A673 (cell line): ENCODE measurements at places on chromosomes 3 and 15.

- peak; percentile 79 for DNase-seq
Observed at GRCh38 chr15:63238796-63239195, 38.6 kb upstream of the APH1B start.

DNA sequence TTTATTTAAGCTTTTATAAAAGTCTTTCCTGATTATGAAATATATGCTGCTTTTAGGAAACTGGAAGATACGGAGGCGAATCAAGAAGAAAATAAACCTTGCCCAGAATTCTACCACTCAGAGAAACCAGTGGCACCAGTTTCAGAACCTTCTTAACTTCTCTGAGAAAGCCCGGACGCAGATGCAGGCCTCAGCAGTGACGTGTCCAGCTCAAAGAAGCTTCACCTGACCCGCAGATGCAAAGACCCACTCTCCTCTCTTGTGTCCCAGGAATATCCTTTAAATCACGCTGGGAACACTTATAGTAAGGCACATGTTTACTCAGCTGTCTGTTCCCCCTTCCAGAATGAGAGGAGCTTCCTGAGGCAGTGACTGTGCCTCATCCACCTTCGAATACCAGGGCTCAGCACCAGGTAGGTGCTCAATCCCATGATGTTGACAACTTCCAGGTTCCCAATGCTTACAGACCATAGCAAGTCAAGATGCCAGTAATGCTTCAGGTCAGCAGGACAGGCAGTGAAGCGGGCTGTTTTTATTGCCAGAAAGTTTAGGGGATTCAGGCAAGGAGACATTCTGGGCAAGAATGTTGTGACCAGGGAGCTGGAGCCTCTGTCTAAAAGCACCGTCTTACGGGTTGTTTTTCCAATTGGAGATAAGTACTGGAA is 39.9 kb upstream of the LDHAL6B start:
- DNase-seq: no peak

DNA sequence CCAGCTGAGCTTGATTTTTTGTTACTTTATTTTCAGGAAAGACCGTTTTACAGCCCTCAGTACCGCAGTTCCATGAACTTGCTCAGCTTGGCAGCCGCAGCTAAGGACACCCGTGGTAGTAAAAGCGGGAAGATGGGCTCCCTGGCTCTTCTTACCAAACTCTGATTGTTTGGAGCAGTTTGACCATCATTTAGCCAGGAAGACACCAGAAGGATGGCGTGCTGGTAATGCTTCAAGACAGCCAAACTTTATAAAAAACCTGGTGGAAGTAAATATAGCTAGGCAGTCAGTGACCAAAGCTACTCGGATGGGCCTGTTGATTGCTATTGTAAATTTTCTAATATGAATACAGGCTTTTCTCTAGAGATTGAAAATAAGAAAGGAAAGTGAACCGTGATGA is 28.9 kb downstream of the POLR2M start:
- peak; percentile 15 for DNase-seq

DNA sequence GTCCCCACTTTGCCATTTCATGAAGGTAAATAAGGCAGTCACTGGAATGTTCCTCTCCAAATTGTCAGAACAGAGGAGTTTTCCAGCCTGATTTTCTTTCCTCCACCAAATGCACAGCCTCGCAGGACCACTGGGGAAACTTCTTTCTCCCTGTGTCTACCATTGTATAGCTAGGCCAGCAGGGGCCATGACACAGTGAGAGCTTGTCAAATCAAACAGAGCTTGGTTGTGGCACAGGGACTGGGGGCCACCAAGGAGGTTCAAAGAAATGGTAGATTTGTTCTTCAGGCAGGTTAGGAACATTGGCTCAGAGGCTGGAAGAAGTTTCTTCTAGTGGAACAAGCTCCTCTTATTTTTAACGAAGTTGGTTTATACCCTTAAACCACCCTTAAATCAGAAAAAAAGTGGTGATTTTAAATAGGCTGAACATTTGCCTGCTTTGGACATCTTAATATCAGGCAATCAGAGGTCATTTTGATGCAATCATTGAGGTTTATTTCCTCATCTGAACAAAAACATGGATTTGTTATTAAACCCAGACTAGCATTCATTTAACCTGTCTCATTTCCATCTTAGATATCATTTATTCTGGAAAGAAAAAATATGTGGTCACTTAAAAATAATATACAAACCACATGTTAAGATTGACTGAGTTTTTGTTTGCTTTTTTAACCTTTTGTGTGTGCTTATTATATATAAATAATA is 105.6 kb downstream of the GTPBP8 start:
- no peak for DNase-seq

DNA sequence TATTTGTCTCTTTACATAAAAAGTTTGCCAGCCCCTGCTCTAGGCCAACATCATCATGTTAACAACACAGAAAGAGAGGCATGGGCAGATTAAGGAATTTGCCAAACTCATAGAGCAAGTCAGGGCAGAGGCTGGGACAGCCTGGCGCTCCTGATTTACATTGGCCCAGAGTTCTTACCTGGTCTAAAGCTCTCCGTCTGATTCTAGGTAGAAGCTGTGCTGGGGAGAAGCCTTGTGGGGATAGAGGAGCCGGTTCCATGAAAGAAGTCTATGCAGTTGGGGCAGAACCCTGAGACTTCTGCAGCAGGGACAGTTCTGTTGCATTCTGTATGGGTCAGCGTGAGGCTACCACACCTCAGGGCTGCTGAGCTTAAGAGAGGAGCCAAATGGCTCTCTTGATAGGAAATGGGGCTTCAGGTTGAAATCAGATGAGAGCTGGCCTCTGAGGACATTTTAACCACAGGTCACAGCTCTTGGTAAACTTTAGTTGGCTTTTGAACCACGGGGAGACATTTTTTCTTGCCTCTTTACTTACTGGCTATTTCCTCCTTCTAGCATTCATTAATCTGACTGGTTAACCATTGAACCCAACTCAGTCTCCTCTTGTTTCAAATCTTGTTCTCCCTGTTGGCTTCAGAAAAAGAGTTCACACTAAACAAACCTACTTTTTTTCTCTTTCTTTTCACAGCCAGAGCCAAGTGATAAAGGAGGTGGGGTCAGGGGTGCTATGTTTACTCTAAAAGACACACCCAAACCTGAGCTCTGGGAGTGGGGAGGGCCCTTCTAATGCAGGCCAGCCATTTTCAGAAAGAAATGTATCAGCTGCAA is 250.7 kb downstream of the OPA1 start:
- DNase-seq: no peak

DNA sequence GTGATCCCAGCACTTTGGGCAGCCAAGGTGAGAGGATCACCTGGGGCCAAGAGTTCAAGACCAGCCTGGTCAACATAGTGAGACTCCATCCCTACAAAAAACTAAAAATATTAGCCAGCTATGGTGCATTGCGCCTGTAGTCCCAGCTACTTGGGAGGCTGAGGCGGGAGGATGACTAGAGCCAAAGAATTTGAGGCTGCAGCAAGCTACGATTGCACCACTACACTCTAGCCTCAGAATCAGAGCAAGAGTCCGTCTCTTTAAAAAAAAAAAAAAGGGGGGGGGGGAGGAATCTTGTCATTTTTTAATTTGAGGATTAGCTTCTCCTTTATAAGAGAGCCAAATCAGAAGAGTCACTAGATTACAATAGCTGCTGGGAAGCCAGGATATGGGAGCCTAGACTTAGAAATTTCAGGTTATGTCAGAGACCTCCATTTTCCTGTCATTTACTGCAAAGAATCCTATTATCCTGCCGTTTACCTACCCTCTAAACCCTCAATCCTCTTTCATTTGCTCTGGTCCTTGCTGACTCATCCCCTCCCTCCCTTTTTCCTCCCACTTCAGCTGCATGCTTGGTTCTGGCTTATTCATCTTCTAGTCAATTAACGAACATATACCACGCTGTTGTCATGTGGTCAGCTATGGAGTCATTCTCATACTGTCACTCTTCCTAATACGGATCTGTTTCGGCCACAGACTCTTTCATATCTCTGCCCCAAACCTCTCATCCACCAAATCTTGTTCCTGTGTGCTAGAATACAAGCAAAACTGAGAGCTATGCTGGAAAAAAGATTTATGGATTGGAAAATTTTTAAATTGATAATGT is 83.8 kb upstream of the PPIB start:
- peak; percentile 77 for DNase-seq

- DNase-seq: no peak
Observed at GRCh38 chr3:55164191-55164590, 236.3 kb upstream of the LRTM1 start.

- DNase-seq: no peak
Observed at GRCh38 chr15:78689626-78690025, 48.6 kb upstream of the CHRNB4 start.

DNA sequence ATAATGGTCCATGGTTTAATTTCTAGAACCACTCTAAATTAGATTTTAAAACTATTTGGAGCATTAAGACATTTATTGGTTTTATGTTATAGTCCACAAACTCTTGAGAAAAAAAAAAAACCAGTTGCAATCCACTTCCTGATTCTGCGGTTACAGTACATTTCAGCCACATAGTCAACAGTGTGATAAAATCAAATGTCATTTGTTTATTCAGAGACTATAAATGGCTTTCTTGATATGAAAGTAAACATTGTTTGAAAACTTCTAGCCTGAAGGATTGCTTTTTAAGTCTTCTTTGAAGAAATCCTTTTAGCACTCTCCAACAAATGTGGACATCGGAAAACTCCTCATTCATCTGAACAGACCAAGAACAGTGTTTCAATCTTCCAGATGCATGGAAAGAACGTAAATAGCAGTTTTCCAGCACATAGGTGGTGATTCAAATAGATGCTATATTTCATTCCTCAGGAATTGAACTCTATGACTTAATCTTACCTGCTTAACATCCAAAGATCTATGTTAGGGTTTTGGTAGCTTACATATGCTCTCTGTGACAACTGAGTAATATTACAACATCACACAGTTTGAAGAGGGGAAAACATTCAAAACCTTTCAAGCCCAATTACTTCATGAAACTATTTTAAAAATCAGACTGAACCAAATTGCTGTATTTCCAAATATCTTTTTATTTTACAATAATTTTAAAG is 87.8 kb upstream of the UBE2E2 start:
- no peak for DNase-seq

- DNase-seq: no peak
Observed at GRCh38 chr3:38000242-38000916, 9.8 kb downstream of the VILL start.

DNA sequence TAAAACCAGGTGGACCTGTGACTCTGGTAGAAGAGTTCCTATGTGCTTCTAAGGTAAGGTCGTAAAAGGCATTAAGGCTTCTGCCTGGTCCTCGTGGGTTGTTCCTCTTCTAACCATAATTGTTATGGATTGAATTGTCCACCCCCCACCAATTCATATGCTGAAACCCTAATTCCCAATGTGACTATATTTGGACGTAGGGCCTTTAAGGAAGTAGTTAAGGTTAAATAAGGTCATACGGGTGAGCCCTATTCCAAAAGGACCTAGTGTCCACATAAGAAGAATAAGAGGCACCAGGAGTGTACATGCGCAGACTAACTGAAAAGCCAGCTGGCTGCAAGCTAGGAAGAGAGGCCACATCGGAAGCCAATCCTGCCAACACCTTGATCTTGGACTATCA is 1.9 kb downstream of the ADPGK start:
- no peak for DNase-seq

DNA sequence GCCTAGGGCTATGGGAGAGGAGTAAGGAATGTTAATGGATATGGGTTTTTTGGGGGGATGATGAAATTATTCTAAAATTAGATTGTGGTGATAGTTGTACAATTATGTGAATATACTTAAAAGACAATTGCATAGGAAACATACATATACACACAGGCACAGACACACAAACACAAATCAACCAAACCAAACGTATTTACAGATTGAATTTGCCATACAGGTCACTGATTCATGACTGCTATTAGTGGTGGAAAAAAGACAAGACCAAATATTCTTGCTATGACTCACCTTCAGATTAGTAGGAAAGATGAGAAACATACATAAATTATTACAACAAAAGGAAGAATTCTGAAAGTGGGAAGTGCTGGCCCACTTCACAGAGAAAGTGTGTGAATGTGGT is 85.3 kb downstream of the C3orf38 start:
- DNase-seq: peak; percentile 50

DNA sequence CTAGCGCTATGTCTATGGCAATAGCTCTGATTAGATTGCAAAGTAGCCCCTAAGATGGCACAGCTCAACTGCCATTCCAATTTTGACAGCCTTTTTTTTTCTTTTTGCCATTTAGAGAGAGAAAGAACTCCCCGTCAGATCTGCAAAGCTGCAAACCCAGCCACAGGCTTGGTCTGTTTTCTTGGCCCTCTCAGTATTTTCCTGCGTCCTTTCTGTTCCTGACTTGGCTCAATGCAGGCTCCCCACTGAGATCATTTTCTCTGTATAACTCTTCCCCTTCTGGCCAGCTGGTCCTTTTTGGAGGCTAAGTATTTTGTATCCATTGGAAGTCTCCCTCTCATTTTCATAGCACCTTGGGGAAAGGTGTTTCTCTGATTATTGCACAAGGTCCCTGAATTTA is 386.7 kb downstream of the UNC13C start:
- DNase-seq: no peak

DNA sequence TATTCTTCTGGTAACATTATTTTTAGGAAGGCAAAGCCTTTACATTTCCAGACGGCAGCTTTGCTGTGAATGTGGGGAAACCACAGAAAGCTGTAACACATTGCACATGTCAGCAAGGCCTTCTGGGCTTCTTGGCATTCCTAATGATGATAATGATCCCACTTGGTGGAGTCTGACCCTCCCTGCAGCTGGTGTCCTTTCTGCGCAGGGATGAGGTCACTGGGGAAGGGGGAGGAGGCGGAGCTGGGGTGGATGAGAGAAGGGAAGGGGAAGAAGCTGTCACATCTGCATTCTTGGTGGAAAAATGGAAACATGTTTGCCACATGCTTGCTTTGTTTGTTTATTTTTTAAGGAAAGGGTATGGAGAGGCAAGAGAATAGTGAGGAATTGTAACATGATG is 68.6 kb downstream of the FILIP1L start:
- DNase-seq: no peak

DNA sequence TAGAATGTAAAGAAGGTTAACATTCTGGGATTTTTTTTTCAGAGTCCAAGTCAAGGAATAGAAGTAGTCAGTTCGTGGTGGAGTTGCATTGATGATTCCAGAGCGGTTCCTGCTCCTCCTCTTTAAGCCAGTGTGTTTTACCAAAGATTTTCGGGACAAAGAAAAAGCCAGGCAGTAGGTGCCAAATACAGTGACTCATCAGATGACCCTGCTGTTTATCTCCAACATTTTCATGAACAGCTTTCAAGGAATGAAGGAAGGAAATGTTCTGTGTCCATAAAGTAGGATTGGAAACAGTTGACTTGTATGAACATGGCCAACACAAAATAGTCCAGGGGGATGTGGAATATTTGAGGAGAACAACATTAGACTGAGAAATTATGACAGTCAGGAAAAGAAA is 142.4 kb upstream of the TMC3 start:
- DNase-seq: no peak

GRCh38 chr3:62057339-62058047 is 315.9 kb downstream of the FEZF2 start:
- DNase-seq: no peak

- DNase-seq: peak; percentile 13
Observed at GRCh38 chr3:52792961-52793695, 1.5 kb upstream of the ITIH3 start.
